ENCODE measurements at places on chromosomes 7 and 10.

- no peak for DNase-seq
Observed at GRCh38 chr7:33590916-33591315, 314.4 kb upstream of the BMPER start.

- no peak for DNase-seq
Observed at GRCh38 chr10:71193516-71193915, 18.9 kb upstream of the UNC5B start.

DNA sequence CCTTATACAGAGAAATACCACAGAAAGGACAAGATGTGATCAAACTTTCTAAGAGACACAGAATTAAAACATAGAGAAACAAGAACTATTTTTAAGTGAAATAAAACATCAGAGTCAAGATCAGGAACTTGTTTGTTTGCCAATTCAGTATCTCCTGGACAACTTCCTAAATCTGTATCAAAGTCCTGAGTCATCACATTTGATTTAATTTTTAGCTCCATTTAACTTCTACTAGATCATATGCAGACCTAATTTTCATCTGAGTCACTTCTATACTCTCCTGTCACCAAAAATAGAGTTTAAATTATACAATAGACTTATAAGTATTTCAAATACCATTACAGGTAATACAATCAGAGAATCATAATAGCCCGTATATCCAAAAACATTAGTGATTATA, 268.1 kb downstream of the PRKG1 start:
- DNase-seq = no peak

GRCh38 chr10:116995648-116996047, 9.3 kb downstream of the SHTN1 start:
- DNase-seq = no peak

DNA sequence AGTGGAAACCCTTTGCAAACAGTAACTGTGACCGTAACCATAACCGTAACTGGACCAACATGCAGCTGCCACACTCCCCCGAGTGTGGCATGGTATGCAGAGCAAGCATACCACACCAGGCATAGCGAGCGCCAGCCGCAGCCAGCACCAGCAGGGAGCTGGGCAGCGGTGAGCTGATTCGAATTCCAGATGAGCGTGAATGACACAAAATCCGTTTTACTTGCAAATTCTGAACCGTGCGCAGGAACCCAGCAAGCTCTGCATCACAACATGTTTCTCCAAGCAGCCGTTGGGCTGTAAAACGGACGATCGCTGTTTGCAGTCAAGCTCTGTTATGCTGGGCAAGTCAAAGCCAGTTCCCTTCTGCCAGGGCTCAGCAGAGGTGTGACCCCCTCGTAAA, 111.1 kb downstream of the OAT start:
- DNase-seq = no peak

DNA sequence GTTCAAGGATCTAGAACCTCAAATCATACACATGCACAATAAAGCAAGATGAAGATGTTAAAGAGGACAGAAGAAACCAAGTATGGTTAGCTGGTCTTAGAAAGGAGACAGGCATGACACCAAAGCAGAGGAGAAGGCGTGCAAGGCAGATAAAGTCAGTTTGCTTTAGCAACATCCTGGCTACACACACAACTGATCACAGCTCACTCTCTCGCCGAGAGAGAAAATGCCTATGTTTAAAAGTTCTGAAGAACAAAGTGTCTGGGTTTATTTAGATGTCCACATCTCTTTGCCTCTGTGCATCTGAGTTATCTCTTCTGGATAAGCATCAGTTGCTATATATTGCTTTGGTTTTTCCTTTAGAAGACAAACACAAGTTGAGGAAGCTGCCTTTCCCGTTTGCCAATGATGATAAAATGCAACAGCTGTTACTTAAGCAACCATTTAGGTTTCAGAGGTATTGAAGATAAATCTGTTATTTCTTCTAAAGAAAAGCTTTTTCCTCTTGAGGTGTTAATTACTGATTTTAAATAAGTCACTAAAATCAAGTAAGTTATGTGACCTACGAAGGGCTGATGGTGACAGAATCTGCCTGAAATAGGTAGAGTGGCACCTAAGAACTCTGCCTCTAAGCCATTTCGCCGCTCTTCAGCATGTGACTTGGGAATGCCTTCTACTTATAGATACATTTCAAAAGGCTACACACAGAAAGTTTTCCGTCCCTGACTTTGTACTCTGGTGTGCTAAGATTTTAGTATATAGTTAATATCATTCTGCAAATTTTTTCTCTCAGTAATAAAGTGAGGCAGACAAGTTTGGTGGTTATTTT, 146.2 kb upstream of the ASAH2 start:
- DNase-seq = no peak

DNA sequence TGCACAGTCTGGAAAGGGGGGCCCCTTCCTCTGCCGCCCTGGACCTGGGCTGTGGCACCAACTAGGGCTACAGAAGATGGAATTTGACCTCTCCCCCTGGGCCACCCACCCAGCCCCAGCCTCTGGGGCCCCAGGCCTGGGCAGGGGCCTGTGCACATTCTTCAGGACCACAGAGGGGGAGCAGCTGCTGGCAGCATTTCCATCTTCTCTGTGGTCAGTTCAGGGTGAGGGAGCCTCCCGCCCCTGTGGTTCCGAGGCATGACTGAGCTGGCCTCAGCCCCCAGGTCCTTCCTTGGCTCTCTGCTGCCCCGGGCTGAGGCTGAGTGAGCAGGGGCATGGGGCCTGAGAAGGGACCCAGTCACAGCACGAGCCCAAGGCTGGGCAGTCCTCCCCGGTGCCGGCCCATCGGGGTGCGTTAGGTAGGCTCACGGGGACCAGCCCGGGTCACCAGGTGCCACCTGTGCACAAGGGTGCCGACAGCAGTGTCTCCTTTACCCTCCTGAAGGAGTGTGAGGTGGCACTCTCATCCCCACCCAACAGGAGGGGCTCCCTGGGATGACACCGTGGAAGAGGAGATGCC, 63.2 kb downstream of the UNCX start:
- no peak for DNase-seq

DNA sequence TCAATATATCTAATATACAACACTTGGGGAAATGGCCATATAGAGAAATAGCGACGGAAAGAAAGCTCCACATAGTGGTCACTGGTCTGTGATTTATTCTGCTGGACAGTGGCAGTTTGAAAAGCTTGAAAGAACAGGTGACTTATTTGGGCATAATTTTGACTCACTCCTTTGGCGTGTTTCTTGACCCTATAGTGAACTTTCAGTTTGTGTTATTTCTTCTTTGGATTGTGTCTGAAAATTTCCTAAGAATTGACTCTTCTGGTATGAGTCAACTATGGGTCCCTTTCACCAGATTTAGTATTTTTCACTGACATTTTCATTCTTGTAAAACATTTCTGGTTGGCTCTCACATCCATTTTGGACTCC, 25.8 kb upstream of the IMMP2L start:
- DNase-seq = no peak

DNA sequence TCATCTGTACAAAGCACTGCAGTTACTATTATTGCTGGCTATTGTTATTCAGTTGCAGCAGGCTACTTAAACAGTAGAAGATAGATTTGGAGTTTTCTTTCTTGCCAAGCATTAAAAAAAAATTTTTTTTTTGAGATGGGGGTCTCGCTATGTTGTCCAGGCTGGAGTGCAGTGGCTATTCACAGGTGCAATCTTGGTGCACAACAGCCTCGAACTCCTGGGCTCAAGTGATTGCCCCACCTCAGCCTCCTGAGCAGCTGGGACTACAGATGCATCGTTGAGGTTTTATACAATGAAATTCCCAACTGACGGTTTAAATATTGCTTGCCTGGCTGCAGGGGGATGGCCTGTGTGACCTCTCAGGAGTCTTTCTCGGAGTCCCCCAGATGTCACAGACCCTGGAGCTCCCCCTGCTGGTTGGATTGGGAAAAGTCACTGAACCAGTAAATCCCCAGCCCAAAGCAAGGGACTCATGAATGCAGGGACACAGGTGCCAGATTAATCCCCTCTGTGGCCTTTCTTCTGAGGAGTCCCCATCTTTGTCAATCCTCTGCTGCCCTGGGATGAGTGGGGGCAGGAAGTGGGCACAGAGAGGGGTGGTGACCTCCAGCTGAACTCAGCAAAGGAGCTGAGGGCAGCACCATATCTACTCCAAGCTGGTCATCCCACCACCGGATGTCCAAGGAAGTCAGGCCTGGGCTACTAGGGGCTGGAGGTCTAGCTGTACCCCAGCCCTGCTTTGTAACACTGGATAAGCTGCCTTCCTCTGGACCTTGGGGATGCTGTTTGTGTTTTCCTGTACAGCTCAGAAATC, 149.6 kb downstream of the C10orf105 start:
- peak; percentile 92 for DNase-seq

- DNase-seq = no peak
Observed at GRCh38 chr10:52525761-52526160, 211.7 kb downstream of the DKK1 start.

DNA sequence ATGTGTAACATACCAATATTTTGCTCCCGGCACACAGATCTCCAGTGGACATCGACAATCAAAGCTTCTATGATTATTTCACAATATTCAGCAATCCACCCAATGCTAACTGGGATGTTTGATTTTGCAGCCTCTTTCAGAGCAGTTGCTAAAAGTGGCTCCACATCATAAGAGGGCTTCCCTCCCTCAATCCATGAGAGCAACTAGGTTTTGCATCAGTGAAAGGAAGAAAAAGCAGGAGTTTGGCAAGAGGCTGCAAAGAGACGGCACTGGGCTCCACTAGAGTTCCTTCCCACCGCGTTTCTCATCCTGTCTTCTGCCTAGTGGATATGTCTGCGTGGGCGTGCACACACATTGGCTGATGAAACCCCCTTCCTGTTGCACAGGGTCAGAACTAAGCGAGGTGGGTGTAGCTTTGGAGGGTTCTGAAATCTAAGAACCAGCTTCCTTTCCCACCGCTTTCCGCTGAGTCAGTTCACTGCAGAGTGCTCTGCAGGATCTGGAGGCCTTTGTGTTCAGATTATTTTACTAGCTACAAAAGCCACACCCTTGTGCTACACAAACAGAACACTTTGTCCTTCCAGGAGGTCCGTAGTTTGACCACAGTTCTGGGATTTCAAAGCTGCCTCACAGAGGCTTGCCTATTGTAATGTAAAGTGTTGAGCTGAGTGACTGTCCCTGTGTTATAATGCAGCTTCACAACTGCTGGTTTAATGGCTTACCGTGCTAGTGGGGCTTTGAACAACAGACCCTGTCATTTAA, 28.1 kb downstream of the ARL4A start:
- peak; percentile 20 for DNase-seq

DNA sequence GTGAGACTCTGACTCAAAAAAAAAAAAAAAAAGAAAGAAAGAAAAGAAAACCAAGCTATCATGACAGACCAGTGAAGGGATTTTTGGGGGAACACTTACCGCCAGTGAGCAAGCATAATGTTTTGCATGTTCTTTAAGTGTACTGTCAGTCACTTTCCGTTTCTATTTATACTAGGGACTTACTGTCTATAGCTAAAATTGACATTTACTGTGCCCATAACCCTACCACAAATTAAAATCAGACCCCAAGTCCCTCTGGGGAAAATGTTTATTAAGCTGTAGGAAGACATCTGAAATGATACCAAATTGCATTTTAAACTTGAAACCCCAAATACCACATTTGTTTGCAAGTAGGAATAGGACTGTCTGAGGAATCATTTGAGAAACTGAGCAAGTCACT, 252.8 kb downstream of the TRIL start:
- DNase-seq = no peak

- DNase-seq = no peak
Observed at GRCh38 chr10:18689498-18689897, 30.3 kb downstream of the ARL5B start.

- DNase-seq = no peak
Observed at GRCh38 chr10:36725581-36726520, 399.5 kb upstream of the ANKRD30A start.

DNA sequence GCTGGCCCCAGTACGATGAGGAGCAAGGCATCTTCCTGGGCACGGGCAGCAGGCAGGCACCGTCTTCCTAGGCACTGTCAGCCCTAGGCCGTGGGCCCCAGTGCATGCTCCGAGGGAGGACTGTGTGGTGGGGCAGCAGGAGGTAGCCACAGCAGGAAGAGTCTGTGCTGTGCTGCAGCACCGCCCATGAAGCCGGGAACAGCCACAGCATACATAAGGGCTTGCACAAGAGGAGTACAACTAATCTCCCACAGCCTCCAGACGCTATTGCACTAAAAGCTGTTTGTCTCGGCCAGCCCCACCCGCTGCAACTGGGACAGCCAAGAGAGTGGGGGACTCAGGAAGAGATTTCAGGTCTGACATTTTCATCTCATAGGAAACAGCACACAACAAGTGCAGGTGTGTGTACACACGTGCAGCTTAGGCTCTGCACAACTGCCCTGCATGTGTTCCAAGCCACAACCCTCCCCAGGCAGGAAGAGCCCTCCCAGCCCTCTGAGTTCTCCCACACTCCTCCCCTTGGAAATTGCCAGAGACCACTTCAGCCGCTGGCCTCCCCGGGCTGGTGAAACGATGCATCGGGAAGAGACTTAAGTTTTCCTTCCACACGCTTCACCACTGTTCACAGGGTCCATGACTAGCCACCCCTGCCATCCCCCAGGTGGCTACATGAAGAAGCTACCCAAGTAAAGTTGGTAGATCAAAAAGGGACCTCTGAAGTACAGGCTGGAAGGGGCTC, 88.1 kb upstream of the DDC start:
- no peak for DNase-seq

DNA sequence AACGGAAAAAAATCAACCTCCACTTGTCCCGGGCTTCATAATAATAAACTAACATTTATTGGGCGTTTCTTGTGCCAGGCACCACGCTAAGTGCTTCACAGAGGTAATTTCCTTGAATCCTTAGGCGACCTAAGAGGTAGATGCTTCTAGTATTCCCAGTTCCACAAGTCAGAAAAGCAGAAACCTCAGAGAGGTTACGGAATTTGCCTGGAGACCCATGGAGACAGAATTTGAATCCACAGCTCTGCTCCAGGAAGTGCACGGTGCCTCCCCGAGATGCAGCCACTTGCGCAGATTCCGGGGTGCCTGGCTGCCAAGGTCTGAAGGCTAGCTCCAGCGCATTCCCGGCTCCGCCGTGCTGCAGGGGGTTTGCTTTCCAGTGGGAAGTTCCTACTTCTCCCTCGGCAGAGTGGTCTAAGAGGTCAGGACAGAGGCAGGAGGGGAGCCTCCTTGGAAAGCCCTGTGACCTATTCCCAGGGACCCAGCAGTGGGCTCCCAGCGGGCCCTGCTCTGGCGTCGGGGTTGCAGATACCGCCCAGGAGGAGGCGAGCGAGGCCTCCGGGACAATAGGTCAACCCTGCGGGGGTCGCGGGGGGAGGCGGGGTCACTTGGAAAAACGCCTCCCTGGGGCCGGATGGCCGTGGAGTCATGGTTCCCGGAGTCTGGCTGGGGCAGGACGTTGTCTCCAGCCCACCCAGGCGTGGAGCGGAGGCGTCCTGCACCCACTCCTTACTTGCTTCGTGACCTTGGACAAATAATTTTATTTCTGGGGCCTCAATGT, 10.1 kb upstream of the NKX2-3 start:
- peak; percentile 57 for DNase-seq

GRCh38 chr10:35898716-35899440, 256.8 kb upstream of the FZD8 start:
- no peak for DNase-seq

All from Peyer's patch (tissue), 4 donors.